ENCODE measurements at places on chromosomes 16 and 17. TPM values are rescaled to one million over a fixed set of nuclear protein-coding genes. Genes with fewer than 3 reads are reported as not detected.
A peak's percentile ranks its signal among the peaks of the same experiment; 100 is the strongest.

GRCh38 chr16:21598206-21598605 lies 1.2 kb upstream of the METTL9 start:
- no peak for DNase-seq

- DNase-seq: no peak
Measured at GRCh38 chr17:42230225-42230624, 35.9 kb upstream of the GHDC start.

- DNase-seq: no peak
Measured at GRCh38 chr17:40830085-40830776, 7.8 kb upstream of the KRT10 start.

GRCh38 chr16:1134776-1135458 lies 18.0 kb upstream of the CACNA1H start:
- no peak for DNase-seq

GRCh38 chr16:30921748-30922419 lies 1.5 kb upstream of the FBXL19 start:
- DNase-seq: peak; percentile 67

DNA sequence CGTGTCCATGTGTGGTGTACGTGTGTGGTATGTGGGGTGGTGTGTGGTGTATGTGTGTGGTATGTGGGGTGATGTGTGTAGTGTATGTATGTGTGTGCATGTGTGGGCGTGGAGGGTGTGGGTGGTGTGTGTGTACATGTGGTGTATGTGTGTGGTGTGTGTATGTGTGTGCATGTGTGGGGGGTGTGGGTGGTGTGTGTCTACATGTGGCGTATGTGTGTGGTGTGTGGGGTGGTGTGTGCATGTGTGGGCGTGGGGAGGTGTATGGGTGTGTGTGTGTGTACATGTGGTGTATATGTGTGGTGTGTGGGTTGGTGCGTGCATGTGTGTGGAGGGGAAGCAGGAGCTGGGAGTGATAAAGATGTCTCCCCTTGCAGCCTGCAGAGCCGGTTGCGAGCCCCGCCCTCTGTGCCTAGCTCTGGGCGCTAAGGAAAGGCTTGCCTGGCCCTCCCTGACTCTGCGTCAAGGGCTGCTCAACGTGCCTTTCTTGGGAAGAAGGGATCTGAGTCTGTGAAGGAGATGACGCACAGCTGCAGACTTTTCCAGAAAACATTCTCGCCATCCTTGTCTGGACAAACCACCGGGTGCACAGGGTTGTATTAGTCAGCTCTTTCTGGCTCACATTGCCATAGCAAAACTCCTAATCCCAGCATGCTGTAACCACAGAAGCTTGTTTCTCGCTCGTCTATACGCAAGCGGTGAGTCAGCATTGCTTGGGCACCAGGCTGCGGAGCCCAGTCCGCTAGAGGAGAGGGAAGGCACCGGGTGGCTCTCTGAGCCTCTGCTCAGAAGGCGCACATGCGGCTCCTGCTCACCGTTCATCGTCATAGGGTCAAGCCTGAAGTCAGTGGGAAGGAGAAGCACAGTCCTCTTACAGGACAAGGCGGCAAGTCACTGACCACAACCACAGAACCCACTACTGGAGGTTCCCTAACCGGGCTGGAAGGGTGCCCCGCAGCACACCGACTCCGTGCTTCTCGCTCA lies 2.0 kb upstream of the CD300H start:
- peak; percentile 98 for DNase-seq

The KRT16 gene
- total RNA-seq: 4.8 TPM

The KCNJ12 gene
- total RNA-seq: 5.9 TPM
